ENCODE measurements at places on chromosomes 2 and 18.

- no peak for DNase-seq
Measured at GRCh38 chr2:24511894-24512293, 20.8 kb downstream of the NCOA1 start.

DNA sequence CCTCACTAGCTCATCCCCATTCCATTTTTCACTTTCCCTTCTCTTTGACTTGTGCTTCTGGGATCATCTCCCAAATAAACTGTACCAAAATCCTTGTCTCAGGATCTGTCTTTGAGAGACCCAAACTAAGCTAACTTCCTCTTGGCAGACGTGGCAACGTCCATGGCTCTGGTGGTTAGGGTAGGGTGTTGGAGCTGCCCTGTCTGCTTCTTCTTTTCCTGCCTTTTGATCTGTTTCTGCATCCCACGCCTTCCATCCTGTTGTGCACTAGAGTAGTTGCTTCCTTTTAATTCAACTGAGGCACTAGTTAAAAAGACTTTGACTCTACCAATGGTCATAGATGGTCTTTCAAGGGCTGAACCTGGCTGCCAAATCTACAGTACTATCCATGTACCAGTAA is 5.5 kb upstream of the MAP4K4 start:
- peak; percentile 18 for DNase-seq

DNA sequence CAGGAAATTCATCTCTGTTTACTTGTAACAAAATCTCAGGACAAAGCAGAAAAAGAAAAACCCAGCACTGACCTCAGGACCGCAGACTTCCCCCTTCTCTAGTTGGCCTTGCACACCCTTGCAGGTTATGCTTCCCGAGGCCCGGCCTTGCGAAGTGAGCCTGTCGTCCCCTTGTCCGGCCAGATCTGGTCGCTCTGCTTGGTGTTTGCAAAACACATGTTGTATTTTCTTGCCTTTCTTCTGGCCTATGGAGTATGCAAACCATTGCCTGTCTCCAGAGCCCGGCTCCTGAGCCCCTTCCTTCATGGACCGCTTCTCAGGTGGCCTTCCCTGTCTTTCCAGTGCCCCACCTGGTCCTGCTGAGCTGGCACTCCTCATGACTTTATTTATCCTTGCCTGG is 4.8 kb downstream of the IMPA2 start:
- DNase-seq, result no peak

GRCh38 chr2:108633409-108633808 is 85.9 kb upstream of the RANBP2 start:
- DNase-seq, result no peak

DNA sequence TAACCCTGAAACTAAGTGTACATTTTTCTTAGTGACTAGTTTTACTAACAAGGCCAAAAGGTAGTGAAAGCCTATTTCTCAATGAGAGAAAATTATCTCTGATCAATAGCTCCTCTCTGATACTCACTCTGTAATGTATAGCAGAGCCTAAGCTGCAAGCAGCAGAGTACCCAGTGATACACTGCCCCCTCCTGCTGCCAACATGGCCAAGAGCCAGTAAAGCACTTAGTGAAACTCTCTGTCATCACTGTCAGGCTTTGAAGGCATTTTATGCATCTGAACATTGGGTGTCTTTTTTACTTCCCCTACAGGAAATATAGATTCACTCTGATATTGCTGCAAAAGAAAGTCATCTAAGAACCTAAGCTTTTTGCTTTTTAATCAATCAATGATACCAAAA is 784.1 kb upstream of the CDH7 start:
- DNase-seq, result no peak

DNA sequence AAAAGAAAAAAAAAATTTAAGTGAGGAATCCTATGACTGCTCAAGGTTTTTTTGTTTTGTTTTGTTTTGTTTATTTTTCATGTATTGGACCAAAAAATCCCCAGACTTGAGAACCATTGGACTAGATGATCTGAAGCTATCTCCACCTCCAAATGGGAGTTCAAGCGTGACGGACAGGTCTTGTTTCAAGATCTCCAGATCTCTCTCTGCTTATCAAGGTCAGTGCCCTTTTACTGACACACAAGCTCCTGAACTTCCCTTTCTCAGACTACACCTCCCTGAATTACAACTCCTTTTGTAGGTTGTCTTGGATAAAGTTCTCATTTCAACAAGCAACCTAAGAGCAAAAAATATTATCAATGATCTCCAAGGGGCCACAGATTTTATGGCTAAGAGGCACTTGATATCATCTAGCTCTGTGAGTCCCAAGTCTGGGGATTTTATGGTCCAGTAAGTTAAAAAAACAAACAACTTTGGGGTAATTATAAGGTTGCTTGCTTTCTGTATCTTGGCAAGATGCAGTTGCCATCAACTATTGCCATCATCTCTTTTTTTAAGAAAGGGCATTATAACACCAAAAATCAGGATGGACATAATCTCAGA is 396.0 kb upstream of the ATP5MC3 start:
- no peak for DNase-seq

- DNase-seq, result no peak
Measured at GRCh38 chr2:190838492-190838910, 42.1 kb upstream of the GLS start.

GRCh38 chr2:38315707-38316333 is 61.3 kb downstream of the ATL2 start:
- DNase-seq, result peak; percentile 10

DNA sequence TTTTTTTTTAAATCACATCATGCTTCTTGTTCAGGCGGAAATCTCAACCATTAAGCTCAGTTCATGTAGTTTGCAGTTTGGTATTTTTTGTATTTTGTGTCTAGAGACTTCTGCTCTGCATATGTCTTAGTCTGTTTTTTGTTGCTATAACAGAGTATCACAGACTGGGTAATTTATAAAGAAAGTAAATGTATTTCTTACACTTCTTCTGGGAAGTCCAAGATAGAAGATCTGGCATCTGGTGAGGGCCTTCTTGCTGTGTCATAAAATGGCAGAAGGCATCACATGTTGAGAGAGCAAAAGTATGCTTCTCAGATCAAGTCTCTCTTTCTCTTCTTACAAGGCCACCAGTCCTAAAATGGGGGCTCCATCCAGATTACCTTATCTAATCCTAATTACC is 208.2 kb downstream of the CTNNA2 start:
- DNase-seq, result no peak

DNA sequence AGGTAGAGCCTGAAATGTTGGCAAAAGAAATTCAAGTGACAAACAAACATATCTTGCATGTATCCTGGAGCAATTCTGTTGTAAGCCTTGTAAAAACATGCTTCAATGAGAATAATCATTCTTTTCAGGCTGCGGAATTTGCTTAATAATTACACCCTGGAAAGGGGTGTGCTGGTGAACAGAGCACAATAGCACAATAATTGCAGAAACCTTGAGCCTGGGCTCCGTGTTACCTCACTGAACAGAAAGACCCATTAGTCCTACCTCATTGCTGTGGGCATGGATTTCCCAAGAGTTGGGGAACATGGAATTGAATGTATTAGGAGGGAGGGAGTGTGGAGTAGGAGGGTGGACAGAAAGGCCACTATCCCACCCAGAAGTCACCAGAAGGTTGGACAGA is 168.0 kb upstream of the ALKAL2 start:
- no peak for DNase-seq

GRCh38 chr2:191171708-191172355 is 21.0 kb upstream of the STAT4 start:
- DNase-seq, result no peak

- no peak for DNase-seq
Measured at GRCh38 chr2:109460553-109461324, 153.0 kb downstream of the SEPTIN10 start.

- DNase-seq, result no peak
Measured at GRCh38 chr2:208012449-208012848, 12.9 kb downstream of the PLEKHM3 start.

DNA sequence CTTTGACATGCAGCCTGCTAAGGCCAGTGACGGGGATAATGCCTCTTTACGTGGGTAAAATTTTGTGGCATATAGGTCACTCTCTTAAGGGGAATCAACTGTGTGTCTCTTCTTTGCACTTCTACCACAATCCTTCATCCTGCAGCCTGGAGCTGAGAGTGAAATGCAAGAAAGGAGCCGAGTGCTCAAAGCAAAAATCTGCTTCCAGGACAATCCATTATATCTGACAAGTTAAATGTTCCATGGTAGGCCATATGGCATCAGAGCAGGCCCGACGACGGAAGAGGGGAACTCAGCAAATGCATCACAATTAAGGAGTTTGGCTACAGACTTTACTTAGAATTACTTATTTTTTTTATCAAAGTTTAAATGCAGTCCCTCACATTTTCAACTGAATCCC is 171.2 kb downstream of the TCF4 start:
- DNase-seq, result no peak

- DNase-seq, result no peak
Measured at GRCh38 chr18:60445341-60445740, 72.8 kb upstream of the MC4R start.

DNA sequence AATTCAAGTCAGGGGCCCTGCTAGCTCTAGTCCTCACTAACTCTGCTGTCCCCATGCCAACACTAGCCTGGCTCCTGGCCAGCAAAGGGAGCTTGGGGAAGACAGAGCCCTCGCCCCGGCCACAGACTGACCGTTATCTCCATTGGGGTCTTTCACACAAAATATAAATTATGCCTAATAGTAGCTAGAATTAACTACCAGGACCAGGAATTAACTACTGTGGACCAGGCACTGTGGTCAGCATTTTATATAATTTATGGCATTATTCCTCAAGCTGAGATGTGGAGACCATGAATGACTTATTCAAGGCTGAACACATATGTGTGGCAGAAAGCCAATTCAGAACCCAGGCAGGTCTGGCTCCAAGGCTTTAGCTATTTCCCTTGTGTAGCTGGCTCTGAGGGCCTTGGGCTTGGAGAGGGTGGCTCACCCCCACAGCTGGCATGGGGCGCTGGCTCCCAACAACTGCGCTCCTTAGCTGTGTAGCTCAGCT is 49.2 kb downstream of the CELF4 start:
- no peak for DNase-seq

- DNase-seq, result no peak
Measured at GRCh38 chr2:64317707-64318475, 136.1 kb upstream of the LGALSL start.

- no peak for DNase-seq
Measured at GRCh38 chr2:234157817-234158588, 107.5 kb downstream of the SPP2 start.

GRCh38 chr18:52339891-52340371 is at the start of gene DCC:
Gene DCC (plus strand): TSS chr18:52340197. CDS start chr18:52340788, 591 bp downstream.
- no peak for DNase-seq

- no peak for DNase-seq
Measured at GRCh38 chr2:190929919-190930318, 49.3 kb downstream of the GLS start.

DNA sequence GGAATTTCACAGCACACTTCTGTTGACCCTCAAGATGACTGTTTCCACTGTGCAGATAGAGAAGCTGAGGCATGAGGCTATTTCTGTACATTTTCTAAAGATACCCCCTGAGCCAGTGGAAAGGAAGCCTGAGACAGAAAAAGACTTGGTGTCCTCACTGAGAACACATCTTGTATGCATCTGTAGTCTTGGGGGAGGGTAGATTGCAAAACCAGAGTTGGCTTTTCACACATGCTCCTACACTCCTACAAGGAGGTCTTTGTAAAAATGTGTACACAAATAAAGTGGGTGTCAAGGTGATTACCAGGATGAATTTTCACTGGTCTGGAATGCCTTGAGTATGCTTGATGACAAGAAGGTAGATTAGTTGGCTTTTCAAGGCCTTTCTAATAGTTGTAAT is 98.0 kb downstream of the KCTD18 start:
- DNase-seq, result no peak

DNA sequence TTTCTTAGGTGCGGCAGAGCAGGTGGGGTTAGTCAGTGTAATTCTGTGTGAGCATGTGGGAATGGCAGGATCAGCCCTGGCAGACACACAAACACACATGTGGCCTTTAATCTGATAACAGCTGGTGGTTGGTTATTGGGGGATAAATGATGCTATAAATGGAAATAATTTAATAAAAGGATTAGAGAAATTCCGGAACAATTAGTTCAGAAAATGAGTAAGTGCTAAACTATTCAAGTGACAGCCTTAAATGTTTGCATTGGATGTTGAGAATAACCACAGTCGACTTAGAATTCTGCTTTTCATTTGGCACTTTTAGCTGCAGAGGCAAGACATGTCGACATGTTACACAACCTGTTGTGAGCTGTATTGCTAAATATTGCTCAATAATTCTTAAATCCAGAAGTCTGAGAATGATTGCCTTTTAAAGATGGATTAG is 7.2 kb downstream of the SMYD1 start:
- no peak for DNase-seq

DNA sequence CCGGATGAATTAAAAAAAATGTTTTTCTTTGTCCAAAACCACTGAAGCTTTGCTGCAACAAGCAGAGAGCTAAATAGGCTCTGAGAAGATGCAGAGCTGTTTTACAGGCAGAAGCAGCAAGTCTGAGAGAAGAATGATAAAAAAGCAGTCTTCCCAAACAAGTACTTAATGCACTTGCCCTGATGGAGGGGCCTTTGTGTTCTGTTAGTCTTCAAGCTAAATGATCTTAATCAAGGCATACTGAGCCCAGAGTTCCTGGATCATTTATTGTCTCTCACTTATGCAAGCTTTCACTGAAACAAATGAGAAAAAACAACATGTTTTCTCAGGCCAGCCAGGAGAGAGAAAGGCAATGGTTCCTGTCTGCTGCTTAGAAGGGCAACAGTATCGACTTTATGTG is 152.5 kb downstream of the CLIP4 start:
- DNase-seq, result no peak

DNA sequence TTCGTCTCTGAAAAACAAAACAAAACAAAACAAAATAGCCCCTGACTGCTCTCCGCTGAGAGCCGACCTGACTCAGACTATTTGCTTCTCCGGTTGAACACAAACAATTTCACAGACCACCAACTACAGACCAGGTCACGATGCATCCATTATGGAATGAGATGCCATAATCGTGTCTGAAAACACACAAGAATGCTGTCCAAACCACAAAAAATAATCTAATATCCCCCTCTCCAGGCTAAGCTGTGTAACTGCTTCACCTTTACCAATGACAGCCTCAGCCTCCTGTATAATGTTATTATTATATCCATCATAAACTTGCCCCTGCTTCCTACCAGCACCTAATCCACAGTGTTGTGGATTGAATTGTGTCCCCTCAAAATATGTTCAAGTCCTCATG is 114.7 kb downstream of the DNAH6 start:
- DNase-seq, result no peak

DNA sequence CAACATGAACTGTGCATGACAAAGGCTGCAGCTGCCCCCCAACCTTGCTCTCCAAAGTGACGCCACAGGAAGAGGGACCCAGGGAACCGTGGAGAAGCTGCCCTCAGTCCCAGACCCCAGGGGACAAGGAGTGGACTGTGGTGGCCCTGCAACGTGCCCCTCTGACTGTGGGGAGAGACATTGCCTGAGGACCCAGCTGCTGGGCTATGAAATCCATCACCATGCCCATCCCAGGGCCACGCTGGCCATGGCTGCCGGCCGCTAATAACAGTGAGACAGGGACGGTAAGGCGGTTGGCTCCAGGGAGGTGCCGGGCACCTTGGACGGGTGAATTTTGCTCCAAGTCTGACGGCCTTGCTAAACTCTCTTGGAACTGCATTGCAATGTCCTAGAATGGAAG is 211.3 kb upstream of the HDAC4 start:
- DNase-seq, result no peak

GRCh38 chr2:189076572-189076971 is 102.4 kb downstream of the COL3A1 start:
- DNase-seq, result no peak

Data from CD4-positive, alpha-beta T cell treated with Interleukin-6 for 4 hours (primary cell).